ENCODE measurements at places on chromosomes 16 and 17.

- no peak for DNase-seq
These were observed 991 bp downstream of the GPRC5C start for GRCh38 chr17:74432766-74433391.

DNA sequence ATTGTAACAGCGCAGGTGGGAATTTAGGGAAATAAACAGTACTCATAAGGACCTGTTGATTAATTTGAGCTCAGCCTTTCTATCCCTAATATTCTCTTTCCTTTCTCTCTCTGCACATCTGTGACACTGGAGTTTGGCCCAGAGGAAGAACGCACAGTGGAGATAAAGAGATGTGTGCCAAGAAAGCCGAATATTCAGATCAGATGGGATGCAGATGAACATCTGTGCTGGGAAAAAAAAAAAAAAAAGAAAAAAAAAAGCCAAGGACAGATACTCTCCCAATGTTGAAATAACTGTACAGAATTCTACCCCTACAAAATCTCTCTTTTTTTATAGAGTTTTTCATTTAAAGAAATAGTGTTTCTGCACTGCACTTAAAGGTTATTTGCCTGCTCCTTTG is 485.4 kb downstream of the KCNJ2 start:
- DNase-seq = no peak

- no peak for DNase-seq
These were observed 4.3 kb downstream of the ATP1B2 start for GRCh38 chr17:7654832-7655540.

DNA sequence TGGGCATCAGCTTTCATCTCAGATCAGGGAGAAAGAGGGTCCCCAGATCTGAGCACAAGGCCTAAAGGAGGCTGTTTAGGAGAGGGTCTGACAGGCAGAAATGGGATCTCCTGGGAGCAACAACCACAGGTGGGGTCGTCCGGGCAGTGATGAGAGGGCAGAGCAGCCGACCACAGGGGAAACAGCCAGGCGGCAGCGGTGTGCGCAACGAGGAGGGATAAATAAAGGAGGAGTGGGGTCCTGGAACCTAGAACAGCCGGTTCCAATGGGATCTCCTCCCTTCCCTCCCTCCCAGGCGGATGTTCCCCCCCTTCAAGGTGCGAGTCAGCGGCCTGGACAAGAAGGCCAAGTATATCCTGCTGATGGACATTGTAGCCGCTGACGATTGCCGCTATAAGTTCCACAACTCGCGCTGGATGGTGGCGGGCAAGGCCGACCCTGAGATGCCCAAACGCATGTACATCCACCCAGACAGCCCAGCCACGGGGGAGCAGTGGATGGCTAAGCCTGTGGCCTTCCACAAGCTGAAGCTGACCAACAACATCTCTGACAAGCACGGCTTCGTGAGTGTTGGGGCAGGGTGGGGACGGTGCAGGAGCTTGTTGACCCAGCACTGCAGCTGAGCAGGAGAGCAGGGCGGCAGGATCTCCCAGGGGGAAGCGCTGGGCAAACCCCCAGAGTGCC is 1.9 kb downstream of the TBX2 start:
- no peak for DNase-seq
